ENCODE measurements at places on chromosomes 1 and 21. TPM values are rescaled to one million over a fixed set of nuclear protein-coding genes. Genes with fewer than 3 reads are reported as not detected.

ENTREP3 gene
- total RNA-seq, result 8.1 TPM

GNG5 gene
- 313 TPM for total RNA-seq

DNA sequence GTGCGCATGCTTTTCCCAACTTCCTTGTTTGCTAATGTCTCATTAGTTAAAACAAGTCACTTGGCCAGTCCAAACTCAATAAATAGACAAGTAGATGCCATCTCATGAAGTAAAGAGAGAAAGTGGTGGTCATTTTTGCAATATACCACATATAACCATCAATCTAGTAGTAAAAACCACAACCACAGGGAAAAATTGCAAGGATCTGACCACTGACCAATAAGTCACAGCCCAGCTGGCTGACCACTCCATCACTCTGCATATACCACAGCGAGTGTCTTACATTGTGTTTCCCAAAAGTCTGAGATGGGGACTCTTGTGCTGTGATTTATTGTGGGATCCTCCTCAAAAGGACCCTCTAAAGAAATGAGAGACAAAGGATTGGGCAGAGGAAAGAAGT, 76.0 kb downstream of the FH start:
- DNase-seq, result peak; percentile 45

KAZN gene
- 6.4 TPM for total RNA-seq

- DNase-seq, result no peak
Measured at GRCh38 chr1:1892079-1892762, 1.3 kb upstream of the GNB1 start.

- DNase-seq, result no peak
Measured at GRCh38 chr1:231266811-231267322, 25.9 kb downstream of the GNPAT start.

DEPDC1 gene
- 62.6 TPM for total RNA-seq

All from M059J (cell line).